ENCODE measurements at places on chromosomes 16 and 17.

DNA sequence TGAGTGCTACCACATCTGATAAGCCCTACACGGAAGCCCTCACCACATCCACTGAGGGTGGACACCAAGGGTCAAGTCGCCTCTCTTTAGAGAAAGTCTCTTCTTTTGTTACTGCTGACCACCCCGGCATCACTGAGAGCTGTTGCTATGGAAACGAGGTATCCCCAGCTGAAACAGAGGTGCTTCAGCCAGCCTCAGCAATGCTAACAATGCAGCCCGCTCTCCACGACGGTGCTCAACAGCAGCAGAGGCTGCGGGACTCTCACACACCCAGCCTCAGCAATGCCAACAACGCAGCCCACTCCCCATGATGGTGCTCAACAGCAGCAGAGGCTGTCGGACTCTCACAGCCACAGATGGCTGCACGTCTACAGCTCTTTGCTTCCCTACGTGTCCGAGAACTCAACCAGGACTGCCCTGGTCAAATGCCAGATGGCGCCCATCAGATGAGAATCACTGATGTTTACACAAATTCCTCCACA lies 41.4 kb downstream of the VPS53 start:
- DNase-seq = no peak

GRCh38 chr16:49969091-49970030 lies 55.7 kb upstream of the CNEP1R1 start:
- no peak for DNase-seq

DNA sequence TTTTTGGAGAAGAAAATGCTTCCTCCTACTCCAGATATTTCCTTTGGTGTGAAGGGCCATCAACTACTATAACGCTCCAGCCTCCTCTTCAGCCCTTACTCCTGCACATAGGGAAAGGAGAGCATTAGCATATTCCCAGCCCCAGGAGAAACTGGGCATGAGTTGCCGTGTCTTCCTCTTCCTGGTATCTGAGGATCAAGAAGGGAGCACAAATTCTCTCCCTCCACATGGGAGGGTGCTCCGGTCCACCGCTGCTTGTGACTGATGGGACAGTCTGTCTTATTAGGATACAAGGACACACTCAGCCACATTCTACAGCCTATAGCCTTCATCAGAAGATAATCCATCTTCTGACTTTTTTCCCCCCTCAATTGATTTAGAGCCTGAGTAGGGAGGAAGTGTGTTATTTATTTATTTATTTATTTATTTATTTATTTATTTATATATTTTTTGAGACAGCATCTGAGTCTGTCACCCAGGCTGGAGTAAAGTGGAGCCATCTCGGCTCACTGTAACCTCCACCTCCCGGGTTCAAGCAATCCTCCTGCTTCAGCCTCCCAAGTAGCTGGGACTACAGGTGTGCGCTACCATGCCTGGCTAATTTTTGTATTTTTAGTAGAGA lies 16.6 kb upstream of the CYB5B start:
- DNase-seq = peak; percentile 4

- no peak for DNase-seq
Measured at GRCh38 chr16:14106457-14106856, 35.3 kb downstream of the MRTFB start.

DNA sequence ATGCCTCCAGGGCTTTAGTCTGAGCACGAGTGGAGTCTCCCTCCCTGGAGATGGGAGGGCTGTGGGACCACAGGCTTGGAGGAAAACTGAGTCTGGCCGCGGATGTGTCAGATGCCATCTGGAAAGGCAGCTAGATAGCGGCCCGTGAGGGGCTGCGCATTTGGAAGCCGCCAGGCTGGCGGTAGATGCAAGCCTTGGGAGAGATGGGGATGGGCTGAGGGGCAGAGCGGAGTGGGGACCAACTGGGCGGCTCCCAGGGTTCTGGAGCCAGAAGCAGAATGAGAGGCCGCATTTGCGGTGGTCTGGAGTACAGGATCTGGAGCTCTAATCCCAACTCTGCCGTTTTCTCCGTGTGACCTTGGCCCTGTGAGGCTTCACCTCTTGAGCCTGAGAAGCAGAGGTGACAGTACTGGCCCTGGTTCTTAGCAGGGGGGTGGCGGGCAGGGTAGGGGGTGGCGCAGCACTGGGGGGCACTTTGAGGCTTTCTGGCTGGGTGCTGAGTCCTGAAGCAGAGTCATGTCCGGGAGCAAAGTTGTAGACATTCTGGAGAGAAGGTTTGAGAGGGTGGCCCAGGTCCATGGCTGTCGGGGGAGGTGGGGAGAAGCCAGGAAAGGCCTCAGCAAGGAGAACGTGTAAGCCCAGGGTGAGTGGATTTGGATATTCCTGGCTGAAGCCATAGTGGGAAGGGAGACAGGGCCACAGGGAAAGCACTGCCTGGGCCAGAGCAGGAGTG lies 6.7 kb downstream of the INO80E start:
- DNase-seq = no peak

DNA sequence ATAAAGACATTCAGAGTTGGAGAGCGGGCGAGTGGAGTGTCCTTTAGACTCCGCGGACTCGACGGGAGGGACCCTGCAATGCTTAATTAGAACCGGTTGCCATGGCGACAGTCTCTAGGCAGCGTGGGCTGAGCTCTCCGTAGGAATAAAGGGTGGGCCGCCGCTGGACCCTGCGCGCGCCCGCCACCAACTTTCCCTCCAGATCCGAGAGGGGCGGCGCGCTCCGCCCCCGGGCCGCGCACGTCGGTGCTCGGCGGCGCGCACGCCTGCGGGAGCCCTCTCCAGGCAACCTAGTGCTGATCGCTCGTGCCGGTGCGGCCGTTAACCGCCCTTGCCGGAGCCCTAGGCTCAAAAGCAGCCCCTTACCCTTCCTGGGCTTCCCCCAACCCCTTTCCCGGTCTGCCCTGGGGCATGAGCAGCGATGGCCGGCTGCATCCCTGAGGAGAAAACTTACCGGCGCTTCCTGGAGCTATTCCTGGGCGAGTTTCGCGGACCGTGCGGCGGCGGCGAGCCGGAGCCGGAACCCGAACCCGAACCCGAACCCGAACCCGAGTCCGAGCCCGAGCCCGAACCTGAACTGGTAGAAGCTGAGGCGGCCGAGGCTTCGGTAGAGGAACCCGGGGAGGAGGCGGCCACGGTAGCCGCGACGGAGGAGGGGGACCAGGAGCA lies at the start of gene PPM1E:
PPM1E (plus strand) TSS at position 278 of the 669 bp plus-strand sequence.
- peak; percentile 82 for DNase-seq
